ENCODE measurements at places on chromosomes 4 and X.

GRCh38 chr4:119665752-119666151 lies 37.1 kb upstream of the PDE5A start:
- no peak for DNase-seq

- no peak for DNase-seq
These were observed 234.3 kb downstream of the LAS1L start for GRCh38 chrX:65300104-65300809.

- DNase-seq: no peak
These were observed 10.7 kb downstream of the MAGED2 start for GRCh38 chrX:54818221-54818620.

DNA sequence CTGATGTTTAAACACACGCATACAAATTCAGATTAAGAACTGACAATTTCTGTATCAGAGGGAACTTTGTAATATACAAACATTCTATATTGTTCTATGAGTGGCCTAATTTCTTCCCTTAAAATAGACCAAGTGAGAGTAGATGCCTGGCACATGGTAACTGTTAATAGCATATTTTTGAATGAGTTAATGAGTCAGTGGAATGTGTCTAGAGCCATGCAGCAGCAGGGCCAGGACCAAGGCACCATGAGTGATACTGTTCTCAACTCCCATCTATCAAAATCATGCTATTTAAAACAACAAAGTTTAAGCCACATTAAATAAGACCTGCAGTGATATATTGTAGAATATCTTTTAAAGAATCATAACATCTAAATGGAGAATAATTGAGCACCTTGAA lies 98.3 kb downstream of the ARHGAP24 start:
- DNase-seq: no peak

- DNase-seq: no peak
These were observed 22.1 kb downstream of the PPP1R2C start for GRCh38 chrX:42755815-42756214.

DNA sequence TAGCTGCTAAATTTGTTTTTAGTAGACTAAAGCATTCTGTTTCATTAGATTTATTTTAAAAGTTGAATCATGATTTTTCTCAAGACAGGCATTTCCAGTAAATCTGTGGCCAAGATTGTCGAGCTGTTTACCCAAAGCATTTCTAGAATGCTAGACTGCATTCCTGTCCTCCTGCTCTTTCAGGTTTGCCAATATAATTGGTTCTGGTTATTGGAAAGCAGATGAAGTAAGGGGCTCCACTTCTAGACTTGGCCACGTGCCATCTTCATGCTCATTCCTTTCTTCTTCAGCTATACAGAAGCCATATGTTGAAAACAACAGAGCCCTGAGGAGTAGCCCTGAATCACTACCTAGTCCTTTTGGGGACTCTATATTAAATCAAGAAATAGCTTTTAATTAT lies 62.5 kb downstream of the PGRMC2 start:
- no peak for DNase-seq

- no peak for DNase-seq
These were observed 268.5 kb upstream of the LDB2 start for GRCh38 chr4:17166954-17167353.

- DNase-seq: no peak
These were observed 28.3 kb downstream of the TXLNG start for GRCh38 chrX:16814597-16814996.

GRCh38 chr4:163404580-163404979 lies 60.9 kb downstream of the NPY5R start:
- no peak for DNase-seq

GRCh38 chrX:149037281-149037870 lies 467.7 kb downstream of the IDS start:
- no peak for DNase-seq

DNA sequence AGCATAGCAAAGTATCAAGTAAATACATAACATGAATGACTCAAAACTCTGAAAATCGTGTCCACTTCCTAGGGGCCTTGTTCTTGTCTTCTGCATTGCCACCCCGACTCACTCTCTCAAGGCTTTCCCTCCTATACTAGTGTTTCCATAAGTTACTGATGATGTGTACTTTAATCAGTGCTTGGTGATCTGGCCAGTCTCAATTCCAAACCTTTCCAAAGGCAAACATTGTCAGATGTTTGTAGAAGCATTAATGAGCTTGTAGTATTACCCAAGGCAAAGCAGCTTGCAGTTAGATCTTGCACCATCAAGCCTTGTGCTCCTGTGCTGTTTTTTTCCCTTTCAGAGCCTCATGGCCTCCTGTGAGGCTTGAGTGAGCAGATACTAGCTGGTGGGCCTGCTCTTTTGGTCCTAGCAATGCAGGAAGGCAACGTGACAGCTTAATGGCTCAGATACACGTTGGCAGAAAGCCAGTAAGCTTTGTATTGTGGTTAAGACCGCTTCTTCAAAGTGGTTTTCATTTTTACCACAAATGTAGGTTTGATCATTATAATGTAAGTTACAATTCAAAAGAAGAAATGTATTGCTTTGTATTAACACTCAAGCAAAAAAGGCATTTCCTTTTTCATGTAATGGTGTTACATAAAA lies 51.8 kb downstream of the RBPJ start:
- DNase-seq: peak; percentile 85

Data from natural killer cell (primary cell).